ENCODE measurements at places on chromosomes 7 and 10. TPM values are rescaled to one million over a fixed set of nuclear protein-coding genes. Genes with fewer than 3 reads are reported as not detected.

DNA sequence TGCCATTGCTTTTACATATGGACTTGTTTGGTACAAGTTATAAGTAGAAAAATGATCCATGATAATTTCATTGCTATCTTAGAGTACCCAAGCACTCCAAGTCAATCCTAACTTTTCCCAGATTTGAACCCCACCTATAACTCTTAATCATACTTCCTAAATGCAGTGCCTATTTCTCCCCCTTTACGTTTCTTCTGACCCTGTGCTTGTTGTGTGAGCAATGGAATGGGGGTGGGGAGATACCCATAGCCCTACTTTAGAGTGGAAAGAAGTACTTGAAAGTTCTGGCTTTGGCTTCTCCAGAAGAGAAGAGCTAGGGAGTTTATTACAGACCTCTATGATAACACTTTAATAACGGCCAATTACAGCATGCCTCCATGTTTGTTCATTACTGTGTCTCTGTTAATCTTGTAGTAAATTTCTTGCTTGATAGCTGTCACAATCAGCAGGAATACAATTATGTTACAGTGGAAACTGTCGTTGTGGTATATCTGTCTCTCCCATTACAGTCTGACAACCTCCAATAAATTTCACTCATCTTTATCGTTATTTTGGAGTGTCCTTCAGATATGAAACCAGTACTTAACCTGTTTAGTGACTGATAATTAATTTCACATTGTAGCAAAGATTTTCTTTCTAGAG is 34.0 kb downstream of the CNPY1 start:
- no peak overlapping the region for H3K4me3 ChIP-seq
- DNase-seq: no peak
- no peak overlapping the region for H3K27ac ChIP-seq
- H3K36me3 ChIP-seq: no peaks in the 10 kb centered on the region

SGPL1 gene
- 51.4 TPM for total RNA-seq

ABCA13 gene
- 13.3 TPM for total RNA-seq

GSAP gene
- 65.2 TPM for total RNA-seq

TMUB1 gene
- total RNA-seq: 78.7 TPM

- H3K27me3 ChIP-seq: no peaks in the 10 kb centered on the region
- no peaks in the 10 kb centered on the region for H3K36me3 ChIP-seq
- no peaks in the 10 kb centered on the region for H3K4me1 ChIP-seq
- H3K4me3 ChIP-seq: no peak overlapping the region
Observed at GRCh38 chr7:26599982-26600381, 264.4 kb downstream of the SKAP2 start.

DNA sequence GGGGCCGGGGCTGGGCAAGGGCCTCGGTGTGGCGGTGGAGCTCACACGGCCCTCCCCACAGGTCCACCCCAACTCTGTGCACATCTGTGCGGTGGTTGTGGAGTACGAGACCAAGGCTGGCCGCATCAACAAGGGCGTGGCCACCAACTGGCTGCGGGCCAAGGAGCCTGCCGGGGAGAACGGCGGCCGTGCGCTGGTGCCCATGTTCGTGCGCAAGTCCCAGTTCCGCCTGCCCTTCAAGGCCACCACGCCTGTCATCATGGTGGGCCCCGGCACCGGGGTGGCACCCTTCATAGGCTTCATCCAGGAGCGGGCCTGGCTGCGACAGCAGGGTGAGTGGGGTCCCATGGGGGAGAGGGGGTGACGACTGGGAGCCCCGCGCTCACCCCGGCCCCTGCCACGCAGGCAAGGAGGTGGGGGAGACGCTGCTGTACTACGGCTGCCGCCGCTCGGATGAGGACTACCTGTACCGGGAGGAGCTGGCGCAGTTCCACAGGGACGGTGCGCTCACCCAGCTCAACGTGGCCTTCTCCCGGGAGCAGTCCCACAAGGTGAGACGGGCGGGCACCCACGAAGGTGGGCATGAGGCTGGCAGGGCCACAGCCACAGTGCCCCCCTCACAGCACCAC is 8.8 kb downstream of the TMEM120A start:
- peaks cover 69% of the 10 kb centered on the region for H3K36me3 ChIP-seq
- peaks cover 15% of the 10 kb centered on the region for H3K4me1 ChIP-seq
- no peak overlapping the region for H3K4me3 ChIP-seq
- no peak overlapping the region for H3K27ac ChIP-seq
- H3K27me3 ChIP-seq: no peaks in the 10 kb centered on the region
- no peak for DNase-seq

DNA sequence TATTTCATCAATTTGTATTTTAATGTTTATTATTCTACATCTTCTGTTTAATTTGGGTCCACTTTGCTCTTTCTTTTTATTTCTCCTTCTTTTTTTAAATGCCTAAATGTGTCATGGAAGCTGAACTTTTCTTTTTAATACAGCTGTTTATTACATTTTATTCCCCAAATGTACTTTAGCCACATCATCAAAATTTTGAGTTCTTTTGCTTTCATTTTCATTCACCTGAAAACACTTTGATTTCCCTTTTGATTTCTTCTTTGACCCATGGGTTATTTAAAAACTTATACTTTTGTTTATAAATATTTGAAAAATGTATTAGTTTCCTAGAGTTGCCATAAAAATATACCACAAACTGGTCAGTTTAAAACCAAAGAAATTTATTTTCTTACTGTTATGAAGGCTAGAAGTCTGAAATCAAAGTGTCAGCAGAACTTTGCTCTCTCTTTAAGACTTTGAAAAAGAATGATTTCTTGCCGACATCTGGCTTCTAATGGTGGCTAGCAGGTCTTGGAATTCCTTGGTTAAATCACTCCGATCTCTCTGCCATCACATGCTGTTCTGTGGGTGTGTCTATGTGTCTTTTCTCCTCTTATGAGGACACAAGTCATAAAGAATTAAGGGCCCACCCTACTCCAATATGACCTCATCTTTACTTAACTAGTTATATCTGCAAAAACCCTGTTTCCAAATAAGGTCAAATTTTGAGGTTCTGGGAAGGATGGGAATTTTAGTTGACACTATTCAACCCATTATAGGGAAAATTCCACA is 225.5 kb downstream of the ANKRD7 start:
- no peak overlapping the region for H3K4me3 ChIP-seq
- H3K27me3 ChIP-seq: no peaks in the 10 kb centered on the region
- H3K4me1 ChIP-seq: no peaks in the 10 kb centered on the region
- no peak overlapping the region for H3K27ac ChIP-seq

PRLHR gene
- total RNA-seq: not detected

FBXO24 gene
- total RNA-seq: 0.67 TPM
